ENCODE measurements at places on chromosomes 1 and 21.

- DNase-seq: no peak
Measured at GRCh38 chr1:17437580-17438317, 1.7 kb downstream of the RCC2 start.

GRCh38 chr21:35779690-35780570 is 280.4 kb downstream of the SETD4 start:
- DNase-seq: peak; percentile 22

- DNase-seq: no peak
Measured at GRCh38 chr1:214573386-214574318, 22.2 kb upstream of the PTPN14 start.

GRCh38 chr1:38005195-38006007 is at the start of gene FHL3:
Gene FHL3, minus strand, starts transcription at chr1:38005514. Its CDS starts 6,102 bp downstream, at chr1:37999412.
- DNase-seq: no peak

GRCh38 chr21:46048926-46049889 is 48.7 kb upstream of the COL6A2 start:
- peak; percentile 75 for DNase-seq

- DNase-seq: no peak
Measured at GRCh38 chr1:117653732-117654492, 48.1 kb downstream of the TENT5C start.

GRCh38 chr1:44784094-44785028 is 3.6 kb downstream of the BEST4 start:
- DNase-seq: no peak

All from H54 (cell line).